ENCODE measurements at places on chromosomes 7 and 10.

GRCh38 chr7:107799647-107800264 is 3.3 kb downstream of the SLC26A3 start:
- no peak for DNase-seq

GRCh38 chr7:54477083-54477482 is 65.1 kb upstream of the VSTM2A start:
- peak; percentile 23 for DNase-seq

- DNase-seq: no peak
Observed at GRCh38 chr7:66503551-66504031, 125.1 kb upstream of the KCTD7 start.

GRCh38 chr7:128435327-128435686 is 20.4 kb upstream of the HILPDA start:
- no peak for DNase-seq

DNA sequence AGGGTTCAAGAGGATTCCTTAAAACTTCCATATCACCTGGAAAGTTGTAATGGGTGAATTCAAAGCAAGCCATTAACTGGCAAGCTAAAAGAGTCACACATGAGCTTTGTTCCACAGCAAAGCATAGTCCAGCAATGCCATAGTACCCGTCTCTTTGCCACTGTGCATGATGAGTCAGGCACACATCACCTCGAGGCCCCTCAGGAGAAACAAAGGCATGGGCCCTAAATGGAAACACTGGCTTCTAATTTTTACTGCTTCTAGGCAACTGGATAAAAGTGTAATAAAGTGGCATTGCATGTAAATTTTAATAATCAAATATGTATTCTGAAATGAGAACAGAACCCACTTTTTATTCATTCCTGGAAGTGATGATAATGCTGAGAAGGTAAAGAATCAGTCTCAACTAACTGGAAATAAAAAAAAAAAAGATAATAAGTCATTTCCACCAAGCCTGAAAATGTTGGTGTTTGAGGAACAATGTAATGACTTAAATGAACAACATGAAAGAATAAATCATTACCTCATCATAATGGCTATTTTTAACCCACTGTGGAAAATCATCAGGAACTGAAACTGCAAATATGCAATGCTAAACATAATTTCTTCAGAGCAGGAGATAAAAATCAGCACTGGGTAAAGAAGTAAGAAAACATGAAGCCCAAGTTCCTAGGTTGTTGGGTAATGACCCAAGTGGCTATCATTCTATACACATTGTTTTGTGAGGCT is 104.9 kb downstream of the CDK6 start:
- peak; percentile 70 for DNase-seq

DNA sequence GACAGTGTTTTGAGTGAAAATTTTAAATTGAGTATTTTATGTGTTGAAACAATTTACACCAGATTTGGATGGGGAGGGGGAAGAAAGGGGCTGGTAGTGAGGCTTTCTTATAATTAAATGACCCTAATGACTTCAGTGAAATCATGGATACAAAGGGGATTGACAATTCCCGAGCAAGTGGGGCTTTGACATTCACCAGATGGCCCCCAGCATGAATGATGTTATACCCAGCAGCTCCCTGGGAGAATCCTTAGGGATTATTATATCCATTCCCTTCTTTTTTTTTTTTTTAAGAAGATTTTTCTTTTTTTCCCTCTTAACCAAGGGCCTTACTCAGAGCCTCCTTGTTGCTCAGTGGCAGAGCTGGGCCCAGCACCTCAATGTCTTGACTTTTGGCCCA is 17.9 kb downstream of the PLPP4 start:
- DNase-seq: no peak

DNA sequence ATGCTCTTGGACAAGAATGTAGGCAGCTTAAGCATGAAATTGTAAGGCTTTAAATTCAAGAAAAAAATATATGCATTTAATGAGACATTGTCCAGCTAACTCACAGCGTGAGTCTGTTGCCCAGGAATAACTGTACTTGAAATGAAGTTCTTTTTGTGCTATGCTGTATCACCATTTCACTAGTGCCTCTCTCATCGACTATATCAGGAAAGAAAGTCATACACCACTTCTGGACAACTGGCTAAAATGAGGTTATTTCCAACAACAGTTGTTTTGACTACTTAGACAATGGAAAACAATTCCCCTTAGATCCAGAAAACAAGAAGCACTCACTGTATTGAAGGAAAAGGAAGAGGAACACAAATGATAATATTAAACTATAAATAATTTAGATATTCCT is 251.8 kb downstream of the CRPPA start:
- DNase-seq: no peak

Data from NAMALWA (cell line).